ENCODE measurements at places on chromosomes 5 and 9.

DNA sequence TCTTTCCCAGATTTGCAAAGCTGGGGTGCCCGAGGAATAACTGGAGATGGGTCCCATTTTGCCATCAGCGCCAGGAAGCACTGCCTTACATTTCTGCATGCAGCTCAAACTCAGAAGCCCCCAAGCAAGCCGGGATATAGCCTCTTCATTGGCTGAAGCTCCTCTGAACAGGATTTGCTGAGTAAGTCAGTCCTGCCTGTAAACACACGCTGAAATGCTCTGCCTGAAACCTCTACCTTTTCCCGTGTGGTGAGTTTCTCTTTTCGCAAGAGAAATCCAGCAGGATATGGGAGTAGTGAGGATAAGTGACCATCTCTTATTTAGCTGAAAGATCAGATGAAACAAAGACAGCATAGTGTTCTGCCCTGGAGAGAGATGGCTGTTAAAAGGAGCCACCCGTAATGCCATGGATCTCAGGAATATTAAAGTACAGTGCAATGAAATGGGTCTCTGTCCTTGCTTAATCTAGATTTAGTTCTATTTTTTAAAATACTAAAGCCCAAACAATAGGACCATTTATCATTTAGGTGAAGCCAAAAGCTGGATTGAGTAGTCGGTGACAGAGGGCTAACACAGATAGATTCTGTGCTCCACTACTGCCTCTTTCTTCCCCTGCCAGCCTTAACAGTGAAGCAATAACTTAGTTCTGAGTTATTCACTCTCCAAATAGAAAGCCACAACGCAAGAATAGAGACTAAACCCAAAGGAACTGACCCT lies 177.5 kb upstream of the PPP2R2B start:
- DNase-seq: no peak

- no peak for DNase-seq
These were observed 255.5 kb downstream of the KIAA0825 start for GRCh38 chr5:94362857-94363256.

- DNase-seq: no peak
These were observed 86.2 kb downstream of the DOCK2 start for GRCh38 chr5:169723103-169723831.

GRCh38 chr5:88643315-88643714 lies 239.7 kb downstream of the MEF2C start:
- DNase-seq: no peak

DNA sequence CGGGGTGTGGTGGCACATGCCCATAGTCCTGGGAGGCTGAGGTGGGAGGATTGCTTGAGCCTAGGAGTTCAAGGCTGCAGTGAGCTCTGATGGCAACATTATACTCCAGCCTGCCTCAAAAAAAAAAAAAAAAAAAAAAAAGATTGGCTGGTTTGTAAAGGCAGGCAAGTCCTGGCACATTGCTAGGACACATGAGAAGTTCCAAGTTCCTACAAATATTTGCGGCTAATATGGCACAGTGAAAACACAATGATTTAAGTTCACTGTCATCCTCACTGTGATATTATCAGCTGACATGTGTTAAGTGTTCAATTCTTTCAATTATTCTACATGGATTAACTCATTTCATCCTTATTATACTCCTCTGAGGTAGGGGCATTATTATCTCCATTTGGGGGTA lies 20.1 kb downstream of the TMEM268 start:
- DNase-seq: no peak

DNA sequence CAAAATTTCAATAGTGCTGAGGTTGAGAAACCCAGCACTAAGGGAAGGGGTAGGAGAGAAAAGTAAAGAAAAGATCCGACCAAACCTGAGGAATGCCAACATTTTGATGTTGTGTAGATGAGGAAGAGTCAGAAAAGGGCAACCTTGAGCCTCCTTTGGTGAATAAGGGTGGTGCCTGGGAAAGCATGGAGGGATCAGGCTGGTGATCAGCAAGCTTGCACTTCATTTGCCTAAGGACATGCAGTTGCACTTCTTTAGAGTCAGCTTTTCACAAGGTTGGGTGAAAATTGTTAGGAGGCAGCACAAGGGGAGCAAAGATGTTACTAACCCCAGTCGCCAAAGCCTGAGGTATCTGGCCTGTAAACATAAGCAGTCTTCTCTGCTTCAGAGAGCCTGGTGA lies 20.4 kb downstream of the ATP6V0E1 start:
- no peak for DNase-seq

DNA sequence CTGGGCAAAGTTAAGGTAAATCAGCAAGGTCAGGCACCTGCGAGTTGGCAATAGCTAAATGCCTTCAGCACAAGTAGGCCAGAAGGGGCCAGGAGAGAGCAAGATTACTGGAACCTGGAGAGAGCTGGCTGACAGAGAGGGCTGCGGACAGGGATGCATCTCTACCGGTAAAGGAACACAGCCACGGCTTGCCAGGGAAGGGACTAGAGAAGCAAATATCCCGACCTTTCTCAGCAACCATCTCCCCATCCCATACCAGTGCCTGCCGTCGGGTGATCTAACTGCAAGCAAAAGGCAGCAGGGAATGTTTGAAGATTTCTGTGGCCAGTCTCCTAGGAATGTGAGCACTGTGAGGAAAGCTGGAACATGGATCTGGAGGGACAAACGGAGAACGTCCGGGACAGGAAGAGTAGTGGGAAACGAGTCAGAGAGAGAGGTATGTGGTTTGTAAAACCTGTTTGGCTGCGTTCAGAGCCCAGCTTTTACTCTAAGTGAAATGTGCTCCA lies 15.9 kb upstream of the ABLIM3 start:
- no peak for DNase-seq

- peak; percentile 27 for DNase-seq
These were observed at the start of gene ISOC1 for GRCh38 chr5:129094087-129094923. Gene ISOC1 (plus strand): TSS chr5:129094749. CDS start chr5:129094767, 18 bp downstream.

- DNase-seq: no peak
These were observed 15.3 kb downstream of the NFIB start for GRCh38 chr9:14298601-14299022.

GRCh38 chr5:2699686-2700085 lies 51.8 kb downstream of the IRX2 start:
- no peak for DNase-seq

- DNase-seq: no peak
These were observed 45.0 kb upstream of the DMRTA1 start for GRCh38 chr9:22401671-22402070.

GRCh38 chr5:88613051-88613450 lies 269.9 kb downstream of the MEF2C start:
- no peak for DNase-seq

DNA sequence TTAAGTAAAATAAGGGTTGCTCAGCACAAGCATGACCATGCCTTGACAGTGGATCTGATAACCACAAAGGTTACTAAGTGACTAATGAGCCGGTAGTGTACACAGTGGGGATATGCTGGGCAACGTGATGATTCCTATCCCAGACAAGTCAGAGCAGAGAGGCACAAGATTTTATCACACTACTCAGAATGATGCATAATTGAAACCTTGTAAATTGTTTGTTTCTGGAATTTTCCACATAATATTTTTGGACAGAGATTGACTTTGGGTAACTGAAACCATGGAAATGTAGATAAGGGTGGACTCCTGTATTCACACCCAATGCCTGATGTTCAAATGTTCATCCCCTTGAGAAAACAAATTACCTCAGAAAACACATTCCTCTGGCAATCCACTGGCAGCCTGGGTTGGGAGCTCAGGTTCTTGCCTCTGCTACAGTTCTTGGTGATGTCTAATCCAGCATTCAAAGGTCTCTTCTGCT lies 16.2 kb upstream of the ERAP1 start:
- DNase-seq: peak; percentile 43
